ENCODE measurements at places on chromosomes 1 and 21.

- DNase-seq: no peak
Observed at GRCh38 chr21:32186804-32187203, 92.0 kb downstream of the MIS18A start.

DNA sequence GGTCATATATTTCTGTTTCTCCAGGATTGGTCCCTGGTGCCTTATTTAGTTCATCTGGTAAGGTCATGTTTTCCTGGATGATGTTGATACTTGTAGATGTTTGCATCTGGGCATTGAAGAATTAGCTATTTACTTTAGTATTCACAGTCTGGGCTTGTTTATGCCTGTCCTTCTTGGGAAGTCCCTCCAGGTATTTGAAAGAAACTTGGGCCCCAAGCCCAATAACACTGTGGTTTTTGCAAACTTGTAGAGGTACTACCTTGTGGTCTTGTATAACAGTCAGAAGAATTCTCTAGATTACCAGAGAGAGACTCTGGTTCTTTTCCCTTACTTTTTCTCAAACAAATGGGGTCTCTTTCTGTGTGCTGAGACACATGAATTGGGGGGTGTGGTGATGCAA, 251.4 kb upstream of the B3GALT2 start:
- DNase-seq: no peak

- DNase-seq: no peak
Observed at GRCh38 chr1:165937829-165938228, 110.4 kb downstream of the UCK2 start.

DNA sequence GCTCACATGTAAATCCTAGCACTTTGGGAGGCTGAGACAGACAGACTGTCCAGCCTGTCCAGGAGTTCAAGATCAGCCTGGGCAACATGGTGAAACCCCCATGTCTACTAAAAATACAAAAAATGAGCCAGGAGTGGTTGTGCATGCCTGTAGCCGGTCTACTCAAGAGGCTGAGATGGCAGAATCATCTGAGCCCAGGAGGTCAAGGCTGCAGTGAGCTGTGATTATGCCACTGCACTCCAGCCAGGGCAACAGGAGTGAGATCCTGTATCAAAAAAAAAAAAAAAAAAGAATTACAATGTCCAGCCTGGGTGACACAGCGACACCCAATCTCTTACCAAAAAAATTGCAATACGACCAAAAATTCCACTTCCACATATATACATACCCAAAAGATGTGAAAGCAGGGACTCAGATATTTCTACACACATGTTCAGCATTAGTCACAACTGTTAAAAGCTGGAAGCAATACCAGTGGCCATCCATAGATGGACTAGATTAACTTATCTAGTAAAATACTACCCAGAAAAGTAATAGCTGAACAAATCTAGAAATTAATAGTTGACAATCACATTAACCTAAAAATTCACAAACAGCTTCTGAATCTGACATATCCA, 49.2 kb downstream of the ASH1L start:
- no peak for DNase-seq

- no peak for DNase-seq
Observed at GRCh38 chr1:55127827-55128343, 87.3 kb downstream of the USP24 start.

DNA sequence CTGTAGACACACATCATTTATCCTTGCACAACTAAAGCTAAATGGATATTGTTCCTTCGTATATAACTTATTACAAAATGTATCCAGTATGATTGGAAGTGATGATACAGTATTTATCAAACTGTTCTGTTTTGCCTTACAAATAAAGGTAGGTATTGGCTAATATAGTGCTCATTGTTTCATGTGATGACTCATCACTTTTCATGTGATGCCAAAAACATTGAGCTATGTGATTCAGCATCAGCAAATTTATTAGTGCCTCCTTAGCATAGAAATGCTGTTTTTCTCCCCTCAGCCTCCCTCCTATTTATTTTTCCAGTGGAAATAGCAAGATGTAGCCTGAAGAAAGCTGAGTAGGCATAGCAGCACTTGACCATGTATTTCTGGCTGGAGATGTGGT, 228.6 kb upstream of the LYPLAL1 start:
- no peak for DNase-seq

- DNase-seq: no peak
Observed at GRCh38 chr1:218705911-218706893, 361.1 kb downstream of the TGFB2 start.

GRCh38 chr21:42556960-42557359, 43.3 kb downstream of the SLC37A1 start:
- no peak for DNase-seq

GRCh38 chr1:27856561-27857343, 15.6 kb upstream of the THEMIS2 start:
- DNase-seq: no peak

- no peak for DNase-seq
Observed at GRCh38 chr1:22808676-22809483, 98.2 kb downstream of the EPHB2 start.

Measured in activated CD4-positive, alpha-beta T cell treated with anti-CD3 and anti-CD28 coated beads, Interleukin-2, amount 50 U/mL, for 4 hours (primary cell).